ENCODE measurements at places on chromosomes 3 and 15. TPM values are rescaled to one million over a fixed set of nuclear protein-coding genes. Genes with fewer than 3 reads are reported as not detected.

PHLDB2 gene
- 28.7 TPM for total RNA-seq

DNA sequence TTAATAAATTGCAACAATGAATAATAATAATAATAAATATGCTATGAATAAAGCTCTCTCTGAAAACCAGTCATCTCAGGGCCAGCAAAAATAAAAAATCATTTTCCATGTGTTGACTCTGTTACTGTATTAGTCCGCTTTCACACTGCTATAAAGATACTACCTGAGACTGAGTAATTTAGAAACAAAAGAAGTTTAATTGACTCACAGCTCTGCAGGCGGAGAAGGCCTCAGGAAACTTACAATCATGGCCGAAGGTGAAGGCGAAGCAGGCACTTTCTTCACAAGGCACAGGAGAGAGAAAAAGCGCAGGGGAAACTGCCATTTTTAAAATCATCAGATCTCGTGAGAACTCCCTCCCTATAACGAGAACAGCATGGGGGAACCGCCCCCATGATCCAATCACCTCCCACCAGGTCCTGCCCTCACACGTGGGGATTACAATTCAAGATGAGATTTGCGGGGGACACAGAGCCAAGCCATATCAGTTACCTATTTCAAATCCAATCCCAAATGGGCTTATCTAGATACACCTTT is 224.1 kb downstream of the IGSF11 start:
- DNase-seq = no peak

DNA sequence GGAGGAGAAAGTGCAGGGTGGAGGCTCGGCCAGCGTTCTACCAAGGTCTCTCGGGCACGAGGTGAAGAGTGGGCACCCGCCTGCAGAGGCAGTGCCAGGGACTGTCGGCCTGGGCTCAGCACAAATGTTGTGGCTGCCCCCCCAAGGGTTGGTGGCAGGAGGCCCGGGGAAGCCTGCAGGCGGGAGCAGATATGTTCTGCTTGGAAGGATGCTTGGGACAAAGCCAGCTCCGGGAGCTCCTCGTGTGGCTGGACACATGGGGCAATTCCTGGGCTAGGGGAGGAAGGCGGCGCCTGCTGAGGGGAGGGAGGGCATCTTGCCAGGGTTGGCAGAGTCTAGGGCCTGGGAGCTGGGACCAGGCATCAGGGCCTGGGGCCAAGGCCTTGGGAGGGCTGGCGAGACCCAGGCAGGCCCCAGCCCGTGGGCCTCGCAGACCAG is 30.4 kb upstream of the FBLN2 start:
- DNase-seq = no peak

PARP15 gene
- 1.4 TPM for total RNA-seq

GRCh38 chr15:71588746-71589145 is 221.6 kb upstream of the NR2E3 start:
- no peak for DNase-seq
